ENCODE measurements at places on chromosomes 16 and 17. TPM values are rescaled to one million over a fixed set of nuclear protein-coding genes. Genes with fewer than 3 reads are reported as not detected.

The MYH1 gene
- 12.1 TPM for polyA plus RNA-seq

The MYCBPAP gene
- polyA plus RNA-seq = 0.52 TPM

The ADGRG1 gene
- polyA plus RNA-seq = 5.8 TPM

The SLC38A8 gene
- polyA plus RNA-seq = not detected

The EFNB3 gene
- 4.4 TPM for polyA plus RNA-seq

DNA sequence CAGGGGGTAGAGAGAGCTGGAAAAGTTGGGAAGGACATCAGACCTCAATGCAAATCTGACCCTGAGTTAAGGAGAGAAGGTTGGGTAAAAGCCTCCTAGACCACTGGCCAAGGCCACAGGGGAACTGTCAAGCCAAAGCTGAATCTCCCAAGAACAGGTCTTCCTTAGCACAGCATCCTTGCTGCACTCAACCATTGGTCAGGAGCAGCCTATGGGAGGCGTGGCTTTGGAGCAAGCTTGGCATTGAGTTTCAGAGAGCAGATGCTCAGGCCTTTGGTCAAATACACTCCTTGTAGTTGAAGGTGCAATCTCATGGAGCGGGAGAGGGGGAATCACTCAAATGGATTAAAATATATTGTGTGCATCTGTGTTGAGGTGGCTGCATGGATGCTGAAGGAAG is 21.8 kb downstream of the SOX9 start:
- no peak for DNase-seq

GRCh38 chr17:5644065-5644464 is 59.8 kb upstream of the NLRP1 start:
- no peak for DNase-seq

- DNase-seq = no peak
These were observed 9.6 kb upstream of the MPP2 start for GRCh38 chr17:43917016-43917347.

DNA sequence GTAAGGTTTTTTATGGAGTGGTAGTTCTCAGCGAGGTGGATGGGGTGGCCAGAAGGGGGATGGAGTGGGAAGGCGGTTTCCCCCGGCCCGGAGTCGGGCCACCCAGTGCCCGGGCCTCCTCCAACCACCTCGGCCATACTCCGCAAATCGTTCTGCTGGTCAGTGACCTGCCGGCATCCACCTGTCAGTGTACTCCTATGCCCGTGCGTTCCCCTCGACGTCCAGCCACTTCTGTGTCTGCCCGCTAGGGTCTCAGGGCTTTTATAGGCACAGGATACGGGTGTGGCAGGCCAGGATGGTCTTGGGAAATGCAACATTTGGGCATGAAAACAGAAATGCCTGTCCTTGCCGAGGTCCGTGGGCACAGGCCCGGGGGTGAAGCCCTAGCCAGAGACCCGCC is 19.3 kb upstream of the ASGR2 start:
- no peak for DNase-seq

DNA sequence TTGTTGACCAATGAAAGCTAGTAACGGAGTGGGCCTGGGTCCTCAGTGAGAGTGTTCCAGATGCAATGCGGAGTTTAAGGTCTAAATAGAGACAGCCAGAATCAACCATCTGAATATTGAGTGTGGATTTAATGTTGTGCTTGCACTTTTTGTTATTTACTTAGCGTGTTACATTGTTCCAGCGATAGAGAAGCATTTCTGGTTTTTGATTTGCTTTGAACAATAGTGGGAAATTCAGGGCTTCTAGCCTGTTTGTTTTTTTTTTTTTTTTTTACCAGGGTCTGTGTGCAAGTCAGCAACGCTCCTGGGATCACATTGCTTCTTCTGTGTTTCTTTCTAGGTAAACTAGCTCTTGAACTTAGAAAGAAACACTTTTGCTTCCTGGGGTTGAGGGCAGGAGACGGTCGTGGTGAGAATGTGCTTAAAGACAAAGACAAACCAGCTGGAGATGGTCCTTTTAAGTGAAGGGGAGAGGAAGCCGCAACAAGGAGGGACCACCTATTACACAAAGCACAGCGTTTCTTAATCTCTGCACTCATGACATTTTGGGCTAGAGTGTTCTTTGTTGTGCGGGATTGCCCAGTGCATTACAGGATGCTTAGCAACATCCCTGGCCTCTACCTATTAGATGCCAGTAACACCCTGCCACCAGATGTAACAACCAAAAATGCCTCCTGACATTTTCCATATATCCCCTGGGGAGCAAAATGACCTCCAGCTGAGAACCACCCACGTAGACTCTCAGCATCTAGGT is 119.2 kb downstream of the MAP2K6 start:
- DNase-seq = no peak

GRCh38 chr16:54547052-54547451 is 260.5 kb upstream of the IRX3 start:
- DNase-seq = no peak

- no peak for DNase-seq
These were observed 2.1 kb downstream of the MT1X start for GRCh38 chr16:56684256-56684925.

DNA sequence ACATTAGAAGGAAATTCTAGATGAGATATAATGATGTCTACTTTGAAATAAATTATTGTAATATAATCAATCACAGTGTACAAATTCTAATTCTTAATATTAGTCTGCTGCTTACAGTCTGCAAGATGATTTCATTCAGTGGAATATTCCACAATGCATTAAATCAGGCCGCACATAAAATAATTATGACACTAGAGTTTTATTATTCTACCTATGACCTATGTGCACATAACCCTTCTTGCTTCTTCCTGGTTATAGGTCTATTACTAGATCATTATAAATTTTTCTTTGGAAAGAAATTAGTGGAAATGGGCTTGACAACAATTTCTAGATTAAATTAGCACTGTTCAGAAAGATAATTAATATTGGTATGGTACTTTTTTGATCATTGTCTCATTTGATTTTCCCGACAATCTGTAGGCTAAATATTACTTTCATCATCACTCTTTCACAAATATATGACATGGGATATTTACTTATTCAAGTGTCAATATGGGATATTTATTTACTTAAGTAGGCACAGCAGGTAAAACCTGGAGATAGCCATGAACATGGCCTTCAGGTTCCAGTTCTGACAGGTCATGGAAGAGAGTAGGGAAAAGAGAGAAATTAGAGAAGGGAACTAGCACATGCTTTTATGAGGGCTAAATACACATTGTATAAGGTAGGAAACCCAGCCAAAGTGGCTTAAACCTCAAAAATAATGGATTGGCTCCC is 476.4 kb downstream of the TOX3 start:
- no peak for DNase-seq

DNA sequence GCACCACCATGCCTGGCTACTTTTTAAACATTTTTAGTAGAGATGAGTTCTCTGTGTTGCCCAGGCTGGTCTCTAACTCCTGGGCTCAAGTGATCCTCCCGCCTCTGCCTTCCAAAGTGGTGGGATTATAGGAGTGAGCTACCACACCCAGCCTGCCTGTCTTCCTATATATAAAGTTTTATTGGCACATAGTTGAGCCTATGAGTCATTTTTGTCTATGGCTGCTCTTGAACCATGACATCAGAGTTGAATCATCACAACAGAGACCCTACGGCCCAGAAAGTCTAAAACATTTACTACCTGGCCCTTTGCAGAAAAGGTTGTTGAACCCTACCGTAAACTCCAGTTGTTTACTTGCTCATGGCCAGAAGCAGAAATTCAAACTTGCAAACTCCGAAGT is 7.9 kb downstream of the SEPTIN12 start:
- no peak for DNase-seq

DNA sequence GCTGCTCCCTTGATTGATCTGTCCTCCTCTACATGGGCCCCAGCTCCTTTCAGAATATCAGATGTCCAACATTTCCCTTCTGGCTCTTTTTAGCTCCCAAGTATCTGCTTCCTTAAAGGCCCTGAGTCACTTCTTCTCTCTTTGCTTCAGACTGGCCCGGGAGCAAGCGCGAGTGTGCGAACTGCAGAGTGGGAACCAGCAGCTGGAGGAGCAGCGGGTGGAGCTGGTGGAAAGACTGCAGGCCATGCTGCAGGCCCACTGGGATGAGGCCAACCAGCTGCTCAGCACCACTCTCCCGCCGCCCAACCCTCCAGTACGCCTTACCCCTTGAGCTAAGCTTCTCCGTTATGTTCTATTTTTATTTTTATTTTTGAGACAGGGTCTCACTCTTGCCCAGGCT is 12.3 kb downstream of the CNTROB start:
- DNase-seq = no peak

DNA sequence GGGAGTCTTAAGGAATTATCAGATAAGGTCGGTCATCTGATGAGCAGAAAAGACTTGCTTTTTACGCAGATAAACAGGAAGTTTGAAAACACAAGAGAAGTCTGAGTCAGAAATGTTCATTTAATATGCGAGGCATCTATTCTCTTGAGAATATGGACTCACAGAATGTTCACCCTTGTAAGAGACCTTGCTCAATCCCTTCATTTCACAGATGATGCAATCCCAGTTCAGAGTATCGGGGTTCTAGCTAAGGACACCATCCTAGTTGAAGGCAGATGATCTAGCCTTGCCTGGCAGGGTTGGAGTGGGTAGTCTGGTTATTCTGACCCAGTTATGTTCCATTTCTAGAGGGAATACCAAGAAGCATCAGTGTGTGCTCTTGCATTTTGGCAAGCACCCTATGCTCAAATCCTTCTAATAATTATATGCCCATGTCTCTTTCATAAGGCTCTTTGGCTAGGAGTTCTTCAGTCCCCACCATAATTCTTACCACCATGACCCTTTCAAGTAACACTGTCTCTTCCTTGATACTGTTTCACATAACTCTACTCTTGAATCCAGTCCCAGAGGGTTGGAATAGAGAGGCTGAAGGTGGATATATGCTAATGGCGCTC is 42.5 kb downstream of the YPEL2 start:
- no peak for DNase-seq

DNA sequence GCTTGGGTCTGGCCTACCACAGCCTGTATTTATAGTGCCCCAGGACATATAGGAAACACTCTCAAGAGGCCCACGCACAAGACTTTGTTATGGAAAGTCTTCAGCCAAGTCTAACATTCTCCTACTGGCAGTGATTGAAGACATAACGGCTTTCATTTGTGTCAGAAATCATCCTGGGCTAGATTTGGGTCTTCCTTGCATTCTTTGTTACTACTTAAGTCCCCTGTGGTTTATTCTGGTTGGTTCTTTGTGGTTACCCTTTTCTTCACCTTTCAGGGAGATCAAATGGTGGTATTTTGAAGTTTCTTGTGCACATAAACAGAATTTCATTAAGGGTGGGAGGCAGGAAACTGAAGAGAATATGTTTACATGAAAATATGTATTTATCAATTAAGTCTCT is 37.7 kb downstream of the REXO5 start:
- no peak for DNase-seq

DNA sequence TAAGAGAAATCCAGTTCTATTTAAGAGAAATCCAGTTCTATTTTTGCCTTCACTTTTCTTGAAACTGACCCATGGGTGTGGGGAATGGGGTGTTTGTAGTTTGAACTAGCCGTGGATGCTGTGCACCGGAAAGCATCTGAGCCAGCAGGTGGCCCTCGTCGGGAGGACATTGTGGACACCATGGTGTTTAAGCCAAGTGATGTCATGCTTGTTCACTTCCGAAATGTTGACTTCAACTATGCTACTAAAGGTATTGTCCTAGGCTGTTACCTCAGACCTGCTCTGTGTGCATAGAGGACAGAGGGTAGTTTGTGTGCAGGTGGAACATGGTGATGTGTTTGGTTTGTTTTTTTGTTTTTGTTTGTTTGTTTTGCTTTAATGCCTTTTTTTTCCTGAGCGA is 3.3 kb downstream of the ATXN2L start:
- DNase-seq = no peak

- DNase-seq = no peak
These were observed 1.8 kb downstream of the ST3GAL2 start for GRCh38 chr16:70437017-70437581.

DNA sequence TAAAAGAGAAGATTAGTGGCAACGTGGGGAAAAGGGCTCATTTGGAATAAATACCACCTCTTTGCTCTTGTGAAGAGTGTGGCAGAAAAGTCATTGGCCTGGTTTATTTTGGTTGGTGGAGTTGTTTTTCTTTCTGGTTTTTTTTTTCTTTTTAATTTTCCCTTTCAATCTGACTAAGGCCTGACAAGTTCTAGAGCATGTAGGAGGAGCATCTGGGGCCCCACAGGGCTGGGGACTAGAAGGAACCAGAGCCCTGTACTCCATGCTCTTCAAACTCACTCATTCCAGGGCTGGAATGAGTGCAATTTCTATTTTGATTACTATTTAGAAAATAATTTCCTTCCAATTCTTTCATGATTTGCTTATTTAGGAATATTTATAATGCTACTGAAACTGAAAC is 13.3 kb downstream of the IRX5 start:
- no peak for DNase-seq

Measured in forelimb muscle (tissue), 1 donor.